ENCODE measurements at places on chromosomes 1 and 21.

DNA sequence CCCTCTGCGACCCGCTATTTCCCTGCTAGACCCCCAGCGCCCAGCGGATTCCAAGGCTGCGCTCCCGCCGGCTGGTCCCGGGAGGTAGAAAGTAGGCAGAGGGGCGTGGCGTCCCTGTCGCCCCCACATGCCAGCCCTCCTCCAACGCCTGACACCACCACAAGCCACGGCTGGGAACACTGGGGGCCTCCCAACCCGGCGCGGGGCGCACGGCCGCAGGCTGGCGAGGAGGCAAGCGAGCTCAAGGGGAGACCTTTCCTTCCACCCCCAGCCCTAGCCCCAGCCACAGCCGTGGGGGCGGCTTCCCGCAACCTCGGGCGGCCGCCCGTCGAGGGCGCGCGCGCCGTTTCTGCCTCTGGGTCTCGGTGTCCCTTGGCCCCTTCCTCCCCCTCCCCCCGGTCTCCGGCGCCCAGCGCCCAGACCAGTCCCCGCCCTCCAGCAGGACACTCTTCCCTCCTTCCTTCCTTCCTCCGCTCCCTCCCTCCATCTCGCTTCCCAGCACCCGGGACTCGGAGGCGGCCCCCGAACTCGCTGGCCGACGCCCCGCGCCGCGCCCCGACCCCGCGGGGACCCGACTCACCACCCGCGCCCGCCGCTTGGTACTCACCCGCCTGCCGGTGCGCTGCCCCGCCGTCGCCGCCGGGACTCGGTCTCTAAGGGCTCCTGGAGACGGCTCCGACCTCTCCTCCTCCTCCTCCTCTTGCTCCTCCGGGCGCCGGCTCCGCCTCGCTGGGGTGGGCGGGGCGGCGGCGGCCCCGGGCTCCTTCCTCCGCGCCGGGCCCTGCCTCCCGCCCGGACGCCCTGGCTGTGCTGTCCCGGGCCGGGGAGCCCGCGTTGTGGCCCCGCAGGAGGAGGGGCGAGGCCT lies at the start of gene GNG12:
Gene GNG12 (minus strand): TSS at position 731 of the 865 bp plus-strand sequence. CDS start 125,781 bp downstream, outside the sequence.
- H3K27ac ChIP-seq = no peak within 1 kb of the TSS
- peaks cover 21% of the 10 kb centered on the region for H3K27me3 ChIP-seq
- no peaks in the 10 kb centered on the region for H3K36me3 ChIP-seq
- H3K4me3 ChIP-seq = peak within 1 kb of the TSS; percentile 88

DNA sequence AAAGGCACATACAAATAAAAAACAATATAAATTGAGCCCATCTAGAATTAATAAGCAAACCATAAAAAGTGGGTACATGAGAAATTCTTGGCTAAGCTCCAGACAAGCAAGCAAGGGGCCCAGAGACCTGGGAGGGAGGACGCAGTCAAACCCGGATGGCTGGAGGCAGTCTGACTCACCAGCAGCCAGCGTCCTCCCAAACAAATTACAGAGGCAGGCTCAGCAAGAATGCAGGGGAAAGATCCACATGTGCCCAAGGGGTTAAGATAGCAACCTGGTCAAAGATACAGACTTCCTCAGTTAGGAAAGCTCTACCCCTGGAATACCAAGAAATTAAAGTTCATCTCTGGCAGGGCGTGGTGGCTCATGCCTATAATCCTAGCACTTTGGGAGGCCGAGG lies 7.4 kb upstream of the TIAM1 start:
- no peaks in the 10 kb centered on the region for H3K27me3 ChIP-seq
- H3K36me3 ChIP-seq = no peaks in the 10 kb centered on the region
- peak; percentile 23 for DNase-seq
- no peak overlapping the region for H3K27ac ChIP-seq
- no peak overlapping the region for H3K4me3 ChIP-seq
- H3K4me1 ChIP-seq = no peaks in the 10 kb centered on the region

- no peak overlapping the region for H3K27ac ChIP-seq
- no peaks in the 10 kb centered on the region for H3K36me3 ChIP-seq
- no peaks in the 10 kb centered on the region for H3K4me1 ChIP-seq
- DNase-seq = no peak
- no peaks in the 10 kb centered on the region for H3K27me3 ChIP-seq
These were observed 189.4 kb downstream of the PBX1 start for GRCh38 chr1:164748253-164748899.

GRCh38 chr1:13597166-13597565 lies 13.5 kb downstream of the PDPN start:
- H3K4me1 ChIP-seq = peaks cover 18% of the 10 kb centered on the region
- no peak for DNase-seq
- no peaks in the 10 kb centered on the region for H3K27me3 ChIP-seq
- H3K36me3 ChIP-seq = peaks cover 18% of the 10 kb centered on the region

GRCh38 chr1:240092301-240093119 lies 827 bp downstream of the FMN2 start:
- H3K36me3 ChIP-seq = no peaks in the 10 kb centered on the region
- peak overlapping the region; percentile 69 for H3K4me3 ChIP-seq
- H3K4me1 ChIP-seq = peaks cover 2% of the 10 kb centered on the region
- peak; percentile 69 for DNase-seq

- no peaks in the 10 kb centered on the region for H3K36me3 ChIP-seq
- DNase-seq = no peak
- no peak overlapping the region for H3K4me3 ChIP-seq
- peaks cover 9% of the 10 kb centered on the region for H3K4me1 ChIP-seq
- H3K27ac ChIP-seq = no peak overlapping the region
These were observed 12.6 kb upstream of the RCSD1 start for GRCh38 chr1:167617153-167618147.

DNA sequence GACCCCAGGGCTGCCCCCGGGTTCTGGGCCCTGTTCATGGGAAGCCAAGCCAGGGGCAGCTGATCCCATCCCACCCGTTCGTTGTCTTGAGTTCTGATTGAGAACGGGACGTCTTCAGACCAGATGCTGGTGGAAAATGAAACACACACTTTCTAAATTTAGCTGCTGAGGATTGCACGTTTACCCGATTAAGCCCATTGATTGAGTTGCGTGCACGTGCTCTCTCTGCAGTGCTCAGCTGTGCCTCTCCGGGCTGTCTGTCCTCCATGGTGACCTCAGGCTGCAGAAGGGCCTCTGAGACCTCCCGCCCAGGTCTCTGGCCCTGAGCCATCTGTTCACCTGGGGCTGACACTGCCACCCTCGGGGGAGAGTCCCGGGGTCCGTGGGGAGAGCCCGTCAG lies 27.0 kb upstream of the PEX10 start:
- H3K27ac ChIP-seq = no peak overlapping the region
- no peak overlapping the region for H3K4me3 ChIP-seq
- H3K4me1 ChIP-seq = no peaks in the 10 kb centered on the region
- no peak for DNase-seq
- no peaks in the 10 kb centered on the region for H3K36me3 ChIP-seq

- no peaks in the 10 kb centered on the region for H3K4me1 ChIP-seq
- no peak overlapping the region for H3K4me3 ChIP-seq
- H3K27ac ChIP-seq = no peak overlapping the region
- DNase-seq = no peak
These were observed 500.9 kb upstream of the PTBP2 start for GRCh38 chr1:96220651-96221050.

DNA sequence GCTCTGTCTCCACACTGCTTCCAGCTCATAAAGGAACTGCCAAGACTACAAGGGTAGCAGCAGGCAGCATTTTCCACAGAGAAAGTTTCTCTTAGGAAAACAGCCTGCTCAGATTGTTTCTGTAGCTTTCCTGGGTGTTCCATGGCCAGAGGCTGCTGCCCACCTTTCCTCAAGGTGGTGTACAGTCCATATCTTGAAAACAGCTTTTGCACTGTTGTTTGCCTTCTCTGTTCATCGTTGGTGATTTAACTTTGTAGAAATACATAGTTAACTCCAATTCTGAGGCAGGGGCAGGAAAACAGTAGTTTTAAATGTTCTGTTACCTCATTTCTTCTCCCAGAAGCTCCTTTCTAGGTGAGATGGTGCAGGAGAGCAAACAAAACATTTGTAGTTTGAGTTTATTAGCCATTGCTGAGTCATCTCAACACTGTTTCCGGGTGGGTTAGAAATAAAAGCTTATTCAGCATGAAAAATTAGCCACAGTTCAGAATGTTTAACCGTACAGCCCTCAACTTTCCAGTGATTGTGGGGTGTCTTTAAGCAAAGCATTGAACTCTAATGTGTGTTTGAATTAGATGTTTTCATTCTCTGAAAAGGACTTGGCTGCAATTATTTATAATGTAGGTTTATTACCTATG lies 41.7 kb downstream of the DIP2A start:
- no peaks in the 10 kb centered on the region for H3K4me1 ChIP-seq
- H3K36me3 ChIP-seq = peaks cover 25% of the 10 kb centered on the region
- no peak overlapping the region for H3K4me3 ChIP-seq
- no peaks in the 10 kb centered on the region for H3K27me3 ChIP-seq

- no peak overlapping the region for H3K4me3 ChIP-seq
- no peaks in the 10 kb centered on the region for H3K36me3 ChIP-seq
These were observed 15.9 kb upstream of the SLC6A9 start for GRCh38 chr1:44047131-44047530.

- no peaks in the 10 kb centered on the region for H3K27me3 ChIP-seq
- no peaks in the 10 kb centered on the region for H3K4me1 ChIP-seq
- no peak overlapping the region for H3K27ac ChIP-seq
- H3K36me3 ChIP-seq = no peaks in the 10 kb centered on the region
These were observed 67.3 kb downstream of the STUM start for GRCh38 chr1:226615876-226616275.

- no peak overlapping the region for H3K27ac ChIP-seq
- H3K4me3 ChIP-seq = no peak overlapping the region
- DNase-seq = no peak
- H3K36me3 ChIP-seq = no peaks in the 10 kb centered on the region
- no peaks in the 10 kb centered on the region for H3K4me1 ChIP-seq
- no peaks in the 10 kb centered on the region for H3K27me3 ChIP-seq
These were observed 171.2 kb upstream of the RUNX1 start for GRCh38 chr21:35220301-35220700.

DNA sequence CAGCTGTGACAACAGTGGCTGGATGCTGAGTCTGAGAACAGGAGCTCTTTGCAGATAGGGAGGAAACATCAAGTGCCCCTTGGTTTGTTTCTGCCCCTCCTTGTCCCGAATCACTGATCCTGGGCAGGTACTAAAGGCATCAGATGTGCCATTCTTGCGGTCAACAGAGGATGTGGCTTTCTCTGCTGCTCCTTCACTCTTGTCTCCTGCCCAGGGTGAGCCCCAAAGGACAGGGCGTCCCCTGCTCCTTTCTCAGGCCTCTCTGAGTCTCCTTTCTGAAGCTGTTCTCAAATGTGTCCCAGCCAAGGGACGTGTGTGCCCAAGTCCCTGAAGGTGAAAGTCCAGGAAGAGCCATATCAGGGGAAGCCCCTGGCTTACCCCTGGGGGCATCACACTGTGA lies 31.7 kb downstream of the SLC37A1 start:
- H3K4me1 ChIP-seq = no peaks in the 10 kb centered on the region
- no peak for DNase-seq
- no peaks in the 10 kb centered on the region for H3K27me3 ChIP-seq
- no peak overlapping the region for H3K4me3 ChIP-seq
- peaks cover 14% of the 10 kb centered on the region for H3K36me3 ChIP-seq
- no peak overlapping the region for H3K27ac ChIP-seq

DNA sequence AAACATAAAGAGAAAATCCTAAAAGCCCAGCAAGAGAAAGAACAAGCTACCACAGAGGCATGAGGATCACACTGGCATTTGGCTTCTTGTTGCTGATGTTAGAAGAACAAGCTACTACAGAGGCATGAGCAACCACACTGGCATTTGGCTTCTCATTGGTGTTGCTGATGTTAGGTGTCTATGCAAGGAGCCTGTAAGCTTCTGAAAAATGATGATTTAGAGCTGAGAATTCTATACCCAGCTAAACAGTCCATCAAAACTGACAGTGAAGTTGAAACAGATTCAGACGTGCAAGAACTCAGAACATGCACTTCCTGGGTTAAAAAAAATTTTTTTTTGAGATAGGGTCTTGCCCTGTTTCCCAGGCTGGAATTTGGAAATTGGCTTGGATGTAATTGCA lies 37.8 kb upstream of the ADARB1 start:
- H3K27me3 ChIP-seq = peaks cover 4% of the 10 kb centered on the region
- H3K27ac ChIP-seq = no peak overlapping the region
- DNase-seq = no peak
- H3K4me3 ChIP-seq = no peak overlapping the region

DNA sequence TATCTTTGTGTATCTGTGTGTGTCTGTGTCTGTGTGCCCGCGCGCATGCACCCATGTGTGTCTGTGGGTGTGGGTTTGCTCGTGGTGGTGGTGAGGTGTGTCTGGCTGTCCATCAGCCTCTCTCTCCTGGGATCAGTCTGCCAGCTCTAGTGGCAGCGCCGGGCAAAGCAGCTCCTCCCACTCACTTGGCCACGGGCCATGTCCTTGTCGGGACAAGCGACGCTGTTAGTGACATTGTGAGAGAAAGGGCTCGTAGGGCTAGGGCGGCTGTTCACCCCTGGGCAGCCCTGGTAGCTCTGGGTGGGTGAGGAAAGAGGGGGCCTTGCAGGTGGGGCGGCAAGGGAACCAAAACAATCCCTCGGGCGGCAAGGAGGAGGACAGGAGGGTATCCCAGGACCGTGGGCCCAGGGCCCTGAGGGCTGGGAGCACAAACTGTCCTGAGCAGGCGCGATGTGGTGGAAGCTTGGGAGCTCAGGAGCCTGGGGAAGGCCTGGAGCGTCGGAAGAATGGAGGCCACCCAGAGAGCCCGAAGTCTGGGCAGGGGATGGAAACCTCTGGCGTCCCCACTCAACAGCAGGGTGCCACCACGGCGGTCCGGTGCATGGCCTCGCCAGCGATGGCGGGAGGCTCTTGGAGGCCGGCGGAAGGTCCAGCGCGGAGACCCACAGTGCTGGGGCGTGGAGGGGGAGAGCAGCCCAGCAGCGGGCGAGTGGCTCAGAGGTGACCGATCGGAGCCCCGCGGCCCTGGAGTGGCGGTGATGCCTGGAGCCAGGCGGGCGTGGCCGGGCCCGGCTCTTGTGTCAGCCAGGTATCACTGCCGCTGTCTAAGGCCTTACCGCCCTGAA lies 140.5 kb downstream of the LIPI start:
- H3K4me1 ChIP-seq = no peaks in the 10 kb centered on the region
- H3K27ac ChIP-seq = no peak overlapping the region
- DNase-seq = peak; percentile 44
- H3K27me3 ChIP-seq = no peaks in the 10 kb centered on the region
- no peaks in the 10 kb centered on the region for H3K36me3 ChIP-seq

DNA sequence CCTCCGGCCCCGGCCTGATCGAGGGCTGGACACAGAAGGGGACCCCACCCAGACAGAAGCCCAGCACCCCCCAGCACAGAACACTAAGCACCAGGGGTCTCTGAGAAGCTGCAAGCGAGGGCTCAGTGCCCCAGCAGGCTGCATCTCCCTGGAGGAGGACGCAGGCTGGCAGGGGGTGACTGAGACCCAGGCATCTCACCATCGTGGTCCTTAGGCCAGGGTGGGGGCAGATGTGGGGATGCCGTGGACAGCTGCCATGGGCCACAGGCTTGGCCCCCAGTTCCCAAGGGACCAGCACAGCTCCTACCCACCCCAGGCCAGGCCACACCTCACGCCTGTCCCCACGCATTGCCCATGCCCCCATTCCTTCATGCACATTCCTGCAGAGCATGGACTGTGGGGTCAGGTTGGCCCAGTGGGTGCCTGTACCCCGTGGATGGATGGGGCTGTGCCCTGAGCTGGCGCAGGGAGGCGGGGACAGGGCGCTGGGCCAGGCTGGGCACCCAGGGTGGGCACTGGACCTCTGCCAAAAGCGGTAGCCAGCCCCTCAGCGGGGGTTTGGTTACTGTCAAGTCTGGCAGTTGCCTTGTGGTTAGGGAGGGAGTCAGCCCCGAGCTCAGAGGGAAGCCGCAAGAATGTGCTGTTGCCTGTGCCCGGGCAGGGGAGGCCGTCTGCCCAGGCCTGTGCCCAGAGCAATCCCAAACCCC lies 61.5 kb downstream of the ARHGEF16 start:
- H3K4me3 ChIP-seq = no peak overlapping the region
- no peaks in the 10 kb centered on the region for H3K4me1 ChIP-seq
- no peak overlapping the region for H3K27ac ChIP-seq
- H3K27me3 ChIP-seq = no peaks in the 10 kb centered on the region
- H3K36me3 ChIP-seq = no peaks in the 10 kb centered on the region
- DNase-seq = no peak

Measured in H1 (cell line).